Cardiac ventricle fibroblast (primary cell): ENCODE measurements at places on chromosomes 11 and 22. TPM values are rescaled to one million over a fixed set of nuclear protein-coding genes. Genes with fewer than 3 reads are reported as not detected.

The MYEOV gene
- total RNA-seq: not detected in 2 replicates

The CRACR2B gene
- total RNA-seq: 1.1 and 1.7 TPM in 2 replicates

The OR52L1 gene
- total RNA-seq: not detected in 2 replicates

The WNT11 gene
- total RNA-seq: 1.4 and 1.7 TPM in 2 replicates

The HTR3B gene
- not detected in 2 replicates for total RNA-seq

The NRIP3 gene
- total RNA-seq: 0.25 and 0.34 TPM in 2 replicates

The TTLL8 gene
- not detected in 2 replicates for total RNA-seq

The CLDN25 gene
- total RNA-seq: not detected in 2 replicates

The LRP4 gene
- total RNA-seq: 5.1 and 5.5 TPM in 2 replicates

The OR4A16 gene
- not detected in 2 replicates for total RNA-seq

The RNF169 gene
- 8.9 and 10.1 TPM in 2 replicates for total RNA-seq

The SUSD2 gene
- total RNA-seq: 43.9 and 50.7 TPM in 2 replicates

The GSTT4 gene
- not detected in 2 replicates for total RNA-seq

The CALCA gene
- not detected in 2 replicates for total RNA-seq

The ELFN2 gene
- 0.59 and 3.8 TPM in 2 replicates for total RNA-seq

The BARX2 gene
- not detected in 2 replicates for total RNA-seq

The HSPB2 gene
- total RNA-seq: 0.94 and 2.0 TPM in 2 replicates

The MYBPC3 gene
- total RNA-seq: not detected in 2 replicates

The SOX10 gene
- total RNA-seq: not detected in 2 replicates

The OR5L2 gene
- not detected in 2 replicates for total RNA-seq

The C22orf15 gene
- not detected in 2 replicates for total RNA-seq

The TLCD5 gene
- 2.8 and 5.6 TPM in 2 replicates for total RNA-seq

The TAF1D gene
- 61.0 and 63.8 TPM in 2 replicates for total RNA-seq

The OR51I1 gene
- not detected in 2 replicates for total RNA-seq

The SLC35F2 gene
- 8.3 and 9.1 TPM in 2 replicates for total RNA-seq

The CHRDL2 gene
- total RNA-seq: not detected in 2 replicates

The CRYBA4 gene
- total RNA-seq: not detected in 2 replicates

The CHRM4 gene
- not detected in 2 replicates for total RNA-seq

The KCNQ1OT1 gene
- total RNA-seq: 1.1 and 1.3 TPM in 2 replicates

The MS4A13 gene
- not detected in 2 replicates for total RNA-seq

The SLC22A9 gene
- total RNA-seq: not detected in 2 replicates

The SAA1 gene
- not detected in 2 replicates for total RNA-seq

The ACTN3 gene
- total RNA-seq: 0.06 TPM in 1 of 2 replicates, not detected in the other

The CREBZF gene
- total RNA-seq: 18.2 and 20.2 TPM in 2 replicates

The SAA4 gene
- total RNA-seq: not detected in 2 replicates

The PLAAT3 gene
- 48.2 and 53.7 TPM in 2 replicates for total RNA-seq

The APLNR gene
- total RNA-seq: 2.1 and 3.9 TPM in 2 replicates

The COA4 gene
- total RNA-seq: 58.5 and 64.4 TPM in 2 replicates

The BCO2 gene
- 0.81 and 1.2 TPM in 2 replicates for total RNA-seq

The EHF gene
- total RNA-seq: not detected in 2 replicates

The FOLH1 gene
- total RNA-seq: not detected in 2 replicates

The MMP27 gene
- not detected in 2 replicates for total RNA-seq

The ABCC8 gene
- not detected in 2 replicates for total RNA-seq

The PRR5L gene
- total RNA-seq: 9.1 and 13.2 TPM in 2 replicates

The RIBC2 gene
- 0.25 and 0.59 TPM in 2 replicates for total RNA-seq

The NPTXR gene
- total RNA-seq: 5.4 and 6.7 TPM in 2 replicates

The SPDYC gene
- total RNA-seq: not detected in 2 replicates

The OR51B5 gene
- total RNA-seq: not detected in 2 replicates

The MS4A3 gene
- not detected in 2 replicates for total RNA-seq

The PLAAT4 gene
- 60.6 and 68.1 TPM in 2 replicates for total RNA-seq

The OR2D2 gene
- total RNA-seq: not detected in 2 replicates

The C11orf42 gene
- total RNA-seq: not detected in 2 replicates

The UCP2 gene
- total RNA-seq: 0.50 TPM in 1 of 2 replicates, not detected in the other

The TNNI2 gene
- not detected in 2 replicates for total RNA-seq

The TUBA8 gene
- total RNA-seq: 0.12 and 0.29 TPM in 2 replicates
